ENCODE measurements at places on chromosomes 5 and 9.

- no peak for DNase-seq
Observed at GRCh38 chr5:11037080-11037479, 276.0 kb upstream of the DAP start.

- no peak for DNase-seq
Observed at GRCh38 chr5:34659168-34659567, 3.0 kb downstream of the RAI14 start.

GRCh38 chr5:179533907-179534306 lies 16.4 kb upstream of the RUFY1 start:
- DNase-seq: no peak

GRCh38 chr5:43769571-43770355 lies 166.8 kb downstream of the NNT start:
- DNase-seq: no peak

DNA sequence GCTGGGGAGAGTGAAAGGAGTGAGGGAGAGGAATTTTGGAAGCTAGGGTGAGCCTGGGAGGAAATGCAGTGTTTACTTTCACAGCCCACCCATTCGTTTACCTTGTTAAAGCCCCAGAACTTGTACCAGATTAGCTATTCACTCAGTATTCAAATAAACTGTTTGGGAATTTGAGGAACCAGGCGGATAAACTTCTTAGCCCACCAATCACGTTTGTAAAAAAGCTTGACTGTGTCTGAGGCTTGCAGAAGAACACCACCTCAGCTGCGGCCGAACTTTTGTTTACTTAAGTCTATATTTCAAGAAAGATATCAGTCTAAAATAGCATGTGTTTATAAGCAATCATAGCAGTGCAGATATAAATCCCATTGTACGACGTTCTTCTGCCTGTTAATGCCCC lies 5.2 kb upstream of the TLE1 start:
- DNase-seq: no peak

- no peak for DNase-seq
Observed at GRCh38 chr9:111939322-111939721, 42.7 kb downstream of the UGCG start.

DNA sequence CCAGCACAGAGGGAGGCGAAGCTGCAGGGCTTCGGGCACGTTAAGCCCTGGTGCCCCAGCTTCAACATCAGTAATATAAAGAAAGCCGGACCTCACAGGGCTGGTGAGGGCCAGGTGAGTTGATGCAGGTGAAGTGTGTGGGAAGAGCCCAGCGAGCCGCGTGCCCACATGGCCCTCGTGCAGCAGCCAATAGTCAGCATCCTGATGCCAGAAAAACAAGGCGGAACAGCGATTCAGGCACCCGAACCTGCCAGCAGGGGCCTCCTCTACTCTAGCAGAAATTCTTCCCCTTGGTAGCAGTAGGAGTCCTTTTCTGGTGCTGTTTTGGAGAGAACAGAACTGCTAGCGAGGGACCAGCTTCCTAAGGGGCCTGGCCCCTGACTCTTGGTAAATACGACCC lies 7.8 kb downstream of the MED10 start:
- no peak for DNase-seq

DNA sequence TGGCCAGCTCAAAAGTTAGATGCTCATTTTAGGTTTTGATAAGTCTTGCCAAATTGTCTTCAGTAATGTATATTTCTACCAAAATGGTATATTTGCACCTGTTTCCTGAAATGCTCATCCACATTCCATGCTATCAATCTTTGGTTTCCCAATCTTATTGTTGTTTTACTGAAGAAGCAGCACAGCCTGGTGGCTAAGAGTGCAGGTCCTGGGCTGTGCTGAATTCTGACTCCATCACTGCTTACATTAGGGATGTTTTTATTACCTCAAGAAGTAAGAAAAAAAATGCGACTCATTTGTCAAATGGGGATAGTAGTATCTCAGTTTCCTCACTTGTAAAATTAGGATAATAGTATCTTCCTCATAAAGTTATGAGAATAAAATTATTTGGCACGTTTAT lies 13.6 kb upstream of the S100Z start:
- DNase-seq: no peak

GRCh38 chr5:172841-173251 lies 18.4 kb upstream of the LRRC14B start:
- no peak for DNase-seq

DNA sequence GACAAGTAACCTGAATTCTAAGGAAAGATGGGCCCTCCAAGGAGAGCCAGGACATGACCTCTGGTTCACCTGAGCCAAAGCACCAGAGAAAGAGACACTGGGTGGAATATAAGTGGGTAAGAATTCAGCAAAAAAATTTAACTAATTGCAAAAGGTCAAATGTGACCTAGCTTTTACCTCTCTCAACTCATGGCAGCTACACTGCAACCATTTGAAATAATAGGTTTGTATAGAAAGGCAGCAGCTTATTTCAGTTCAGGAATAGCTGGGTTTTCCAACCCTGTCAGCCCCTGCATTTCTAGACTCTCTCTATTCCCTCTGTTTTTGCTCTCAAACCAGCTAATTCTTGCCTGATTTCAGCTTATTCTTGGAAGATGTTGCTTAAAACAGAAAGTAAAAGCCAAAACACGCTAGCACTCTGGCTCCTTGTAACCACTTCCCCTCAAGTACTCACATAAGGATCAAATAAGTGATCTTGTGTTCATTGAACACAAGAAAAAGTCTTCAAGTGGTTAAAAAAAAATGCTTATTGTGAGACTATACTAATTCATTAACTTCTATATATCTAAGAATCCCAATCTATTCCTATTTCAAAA lies 101.1 kb upstream of the NR4A3 start:
- no peak for DNase-seq

DNA sequence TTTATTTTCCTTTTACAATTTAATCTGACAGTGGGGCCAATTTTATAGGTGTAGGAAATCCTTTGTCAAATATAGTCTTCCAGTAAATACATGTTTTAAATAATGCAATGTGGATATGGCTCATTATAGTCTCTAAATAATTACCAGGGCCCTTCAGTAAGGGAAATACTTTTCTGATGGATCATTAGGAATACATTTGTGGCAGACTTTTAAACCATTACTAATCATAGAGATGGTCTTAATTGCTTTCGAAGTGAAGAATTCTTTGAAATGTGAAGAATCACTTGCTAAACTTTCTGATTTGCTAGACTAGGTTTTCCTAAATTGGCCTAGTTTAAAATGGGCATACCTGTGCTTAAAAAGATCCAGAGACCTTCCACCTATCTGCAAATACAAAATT lies 105.6 kb upstream of the ELL2 start:
- DNase-seq: no peak

DNA sequence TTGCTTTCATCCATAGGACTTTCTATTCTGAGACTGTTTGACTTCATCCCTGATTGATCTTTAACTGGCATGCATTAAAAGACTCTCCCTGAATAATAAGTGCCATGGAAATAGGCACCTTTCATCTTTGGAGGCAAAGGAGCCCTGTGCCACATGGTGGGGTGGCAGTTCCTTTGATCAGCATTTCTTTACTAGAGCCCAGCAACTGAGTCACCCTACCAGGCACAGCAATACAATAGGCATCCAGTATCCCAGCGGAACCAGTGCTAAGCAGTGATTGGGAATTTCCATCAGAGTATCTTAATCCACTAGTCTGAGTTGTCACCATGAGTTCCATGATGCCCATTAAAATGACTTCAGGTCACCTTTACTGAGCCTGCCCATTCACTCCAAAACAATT lies 476.1 kb upstream of the MPDZ start:
- no peak for DNase-seq

- no peak for DNase-seq
Observed at GRCh38 chr5:58259685-58260152, 200.2 kb downstream of the PLK2 start.

DNA sequence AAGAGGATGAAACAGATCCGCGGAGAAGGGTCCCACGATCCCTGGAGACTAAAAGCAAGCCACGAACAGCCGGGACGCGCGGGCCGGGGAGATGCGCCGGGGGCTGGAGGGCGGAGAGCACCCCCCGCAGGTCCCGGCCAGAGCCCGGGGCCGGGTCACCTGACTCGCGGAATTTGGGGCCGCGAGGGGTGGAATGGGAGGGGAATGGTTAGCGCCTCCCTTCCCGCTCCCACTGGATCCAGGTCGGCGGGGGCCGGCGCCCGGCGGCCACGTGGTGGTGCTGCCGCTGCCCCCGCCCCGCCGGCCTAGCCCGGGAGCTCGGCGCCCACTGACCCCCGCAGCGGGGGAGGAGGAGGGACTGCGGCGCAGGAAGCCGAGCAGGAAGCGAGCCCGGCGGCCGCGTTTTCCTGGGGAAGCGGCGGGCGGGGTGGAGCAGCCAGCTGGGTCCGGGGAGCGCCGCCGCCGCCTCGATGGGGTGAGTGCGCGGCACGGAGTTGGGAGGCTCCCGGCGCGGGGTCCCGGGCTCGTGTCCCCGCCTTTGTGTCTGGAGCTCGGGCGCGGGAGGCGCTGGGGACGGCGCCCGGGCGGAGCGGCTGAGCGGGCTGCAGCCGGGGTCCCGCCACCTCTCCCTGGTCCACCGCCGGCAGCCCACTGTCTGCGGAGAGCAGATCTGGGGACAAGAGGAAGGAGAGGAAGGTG lies at the start of gene RAI14:
Gene RAI14, plus strand, starts transcription at position 328 of the 699 bp plus-strand sequence. CDS start 30,592 bp downstream, outside the sequence.
- DNase-seq: no peak

- no peak for DNase-seq
Observed at GRCh38 chr9:104778802-104779201, 14.9 kb downstream of the NIPSNAP3B start.

- DNase-seq: no peak
Observed at GRCh38 chr5:88322785-88323184, 54.1 kb upstream of the TMEM161B start.

- no peak for DNase-seq
Observed at GRCh38 chr5:6582507-6583048, 50.3 kb downstream of the NSUN2 start.

DNA sequence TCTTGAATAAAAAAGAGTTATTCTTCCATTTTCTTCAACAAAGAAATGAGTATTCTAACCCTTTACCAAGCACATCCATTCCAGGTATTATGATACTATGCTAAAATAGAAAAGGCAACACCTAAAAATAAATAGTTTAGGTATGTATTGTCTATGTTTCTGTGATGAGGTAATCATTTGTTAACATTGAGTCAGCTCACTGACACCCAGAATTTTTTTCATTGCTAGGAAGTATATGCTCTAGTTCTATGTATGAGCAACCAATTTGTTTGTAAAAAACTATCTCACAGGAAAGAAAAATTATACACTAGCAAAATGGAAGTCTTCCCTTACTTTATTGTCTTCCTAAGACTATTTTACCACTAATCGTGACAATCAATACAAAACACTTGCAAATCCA lies 615.6 kb upstream of the GRIN3A start:
- no peak for DNase-seq

- no peak for DNase-seq
Observed at GRCh38 chr5:2755076-2755680, 3.7 kb upstream of the IRX2 start.

GRCh38 chr5:56264417-56265025 lies 31.4 kb upstream of the ANKRD55 start:
- peak; percentile 49 for DNase-seq

Measured in erythroblast (primary cell).